Stimulated activated CD8-positive, alpha-beta memory T cell treated with anti-CD3 and anti-CD28 coated beads, Interleukin-7, amount 100 ng/mL, for 4 hours (primary cell): ENCODE measurements at places on chromosomes 5 and 9.

- no peak for DNase-seq
Measured at GRCh38 chr9:134068744-134069479, 1.1 kb upstream of the BRD3 start.

DNA sequence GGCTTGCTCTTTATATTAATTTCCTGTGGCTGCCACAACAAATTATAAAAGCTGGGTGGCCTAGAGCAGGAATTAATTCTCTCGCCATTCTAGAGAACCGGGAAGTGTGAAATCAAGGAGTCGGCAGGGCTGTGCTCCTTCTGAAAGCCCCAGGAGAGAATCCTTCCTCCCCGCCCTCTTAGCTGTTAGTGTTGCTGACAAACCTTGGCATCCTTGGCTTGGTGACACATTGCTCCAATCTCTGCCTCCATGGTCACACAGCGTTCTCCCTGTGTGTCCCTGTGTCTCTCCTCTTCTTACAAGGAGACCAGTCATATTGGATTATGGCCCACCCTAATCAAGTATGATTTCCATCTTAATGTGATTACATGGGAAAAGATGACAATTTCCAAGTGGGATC lies 55.9 kb upstream of the NEURL1B start:
- no peak for DNase-seq

DNA sequence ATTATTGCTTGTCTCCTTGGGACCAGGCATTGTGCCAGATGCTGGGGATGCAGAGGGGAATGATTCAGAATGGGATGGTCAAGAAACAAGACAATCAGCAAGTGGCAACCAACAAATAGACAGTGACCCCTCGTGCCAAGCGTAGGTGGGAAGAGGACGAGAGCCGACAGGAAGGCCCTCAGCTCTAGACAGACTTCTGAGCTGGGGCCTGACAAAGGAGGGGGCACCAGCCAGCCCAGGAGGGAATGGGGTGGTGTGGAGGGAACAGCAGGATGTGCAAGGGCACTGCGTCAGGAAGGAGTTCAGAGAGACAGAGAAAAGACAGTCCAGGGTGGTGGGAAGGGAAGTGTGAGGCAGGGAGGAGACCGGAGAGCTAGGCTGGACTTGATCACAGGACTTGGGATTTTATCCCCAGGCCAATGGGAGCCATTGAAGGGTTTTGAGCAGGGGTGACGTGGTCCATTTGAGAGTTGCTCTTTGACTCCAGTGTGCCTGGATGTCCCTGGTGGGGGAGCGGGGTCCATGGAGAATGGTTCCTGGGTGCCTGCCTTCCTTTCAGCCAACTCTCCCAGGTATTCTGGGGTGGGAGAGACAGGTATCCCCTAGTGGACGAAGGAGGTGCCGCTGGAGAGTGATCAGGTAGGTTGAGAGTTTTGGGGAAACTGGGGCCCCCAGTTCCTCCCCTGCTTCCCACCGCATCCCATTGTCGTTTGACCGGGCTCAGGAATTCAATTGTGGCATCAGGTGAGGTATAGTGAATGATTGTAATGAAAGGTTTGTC lies 79.3 kb upstream of the ZNF618 start:
- no peak for DNase-seq

- no peak for DNase-seq
Measured at GRCh38 chr5:148739524-148739923, 85.2 kb upstream of the HTR4 start.

DNA sequence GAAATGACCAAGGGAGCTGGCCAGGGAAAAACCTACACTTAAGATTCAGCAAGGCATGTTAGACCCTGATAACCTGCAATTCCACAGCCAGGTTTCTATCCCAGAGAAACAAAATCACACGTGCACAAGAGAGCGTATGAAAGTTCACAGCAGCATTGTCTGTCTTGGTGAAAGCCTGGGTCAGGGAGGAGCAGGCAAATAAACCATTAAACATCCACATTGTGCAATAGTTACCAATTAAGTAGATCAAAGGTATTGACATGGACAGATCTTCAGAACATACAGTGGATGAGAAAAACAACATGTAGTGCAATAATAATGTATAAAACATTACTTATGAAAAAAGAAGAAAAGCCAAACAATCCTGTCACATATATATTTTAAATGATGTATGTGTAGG lies 15.9 kb upstream of the GPX3 start:
- DNase-seq: no peak

GRCh38 chr5:132883261-132883834 lies 9.9 kb downstream of the LEAP2 start:
- no peak for DNase-seq
